T-helper 2 cell treated with Interferon-gamma antibody and Interleukin-4, amounts not matched to agents 5 μg/mL and 100 μg/mL, for 36 hours (primary cell): ENCODE measurements at places on chromosomes 13 and 19.

- H3K4me1 ChIP-seq: no peaks in the 10 kb centered on the region
- no peak overlapping the region for H3K4me3 ChIP-seq
- no peak for DNase-seq
- peaks cover 2% of the 10 kb centered on the region for H3K27me3 ChIP-seq
- no peak overlapping the region for H3K27ac ChIP-seq
Measured at GRCh38 chr13:30892966-30893365, 13.1 kb upstream of the MEDAG start.

- no peaks in the 10 kb centered on the region for H3K36me3 ChIP-seq
- peaks cover 6% of the 10 kb centered on the region for H3K4me1 ChIP-seq
- peak overlapping the region; percentile 78 for H3K27ac ChIP-seq
- no peak overlapping the region for H3K4me3 ChIP-seq
- no peak for DNase-seq
- no peaks in the 10 kb centered on the region for H3K27me3 ChIP-seq
Measured at GRCh38 chr19:10896851-10897526, 25.6 kb downstream of the CARM1 start.

GRCh38 chr19:4366666-4367335, 23.4 kb downstream of the MPND start:
- peak overlapping the region; percentile 49 for H3K27ac ChIP-seq
- no peak overlapping the region for H3K4me3 ChIP-seq
- H3K27me3 ChIP-seq: no peaks in the 10 kb centered on the region
- H3K36me3 ChIP-seq: peaks cover 22% of the 10 kb centered on the region
- peaks cover 30% of the 10 kb centered on the region for H3K4me1 ChIP-seq
- no peak for DNase-seq

- peak overlapping the region; percentile 15 for H3K27ac ChIP-seq
- H3K27me3 ChIP-seq: peaks cover 56% of the 10 kb centered on the region
- peak overlapping the region; percentile 60 for H3K4me3 ChIP-seq
- peak; percentile 41 for DNase-seq
Measured at GRCh38 chr13:102402290-102402689, 442 bp upstream of the FGF14 start.

- H3K4me1 ChIP-seq: no peaks in the 10 kb centered on the region
- no peak for DNase-seq
- no peak overlapping the region for H3K4me3 ChIP-seq
- H3K36me3 ChIP-seq: no peaks in the 10 kb centered on the region
- H3K27me3 ChIP-seq: no peaks in the 10 kb centered on the region
Measured at GRCh38 chr19:21593934-21594820, 88.8 kb downstream of the ZNF429 start.

- H3K4me3 ChIP-seq: no peak overlapping the region
- peaks cover 8% of the 10 kb centered on the region for H3K4me1 ChIP-seq
- H3K27ac ChIP-seq: no peak overlapping the region
- DNase-seq: no peak
Measured at GRCh38 chr13:111269508-111269907, 50.9 kb upstream of the TEX29 start.

DNA sequence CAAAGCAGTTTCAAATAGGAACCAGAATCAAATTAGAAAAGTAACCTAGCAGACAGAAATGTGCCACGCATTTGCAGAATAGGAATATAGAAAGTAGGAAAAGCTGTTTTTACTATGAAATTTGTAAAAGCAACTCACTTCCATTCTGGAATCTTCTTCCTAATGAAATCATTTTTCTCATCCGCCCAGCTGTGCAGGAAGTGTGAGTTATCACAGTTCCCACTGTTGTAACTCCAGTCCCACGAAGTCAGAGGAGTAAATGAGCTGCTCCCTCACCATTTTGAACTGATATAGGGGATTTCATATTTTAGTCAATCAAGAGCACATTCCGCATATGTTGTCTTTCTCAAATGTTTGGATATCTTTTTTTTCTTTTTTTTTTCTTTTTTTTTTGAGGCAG, 230.8 kb downstream of the TBC1D4 start:
- no peaks in the 10 kb centered on the region for H3K4me1 ChIP-seq
- no peak overlapping the region for H3K4me3 ChIP-seq
- H3K27me3 ChIP-seq: peaks cover 31% of the 10 kb centered on the region
- no peaks in the 10 kb centered on the region for H3K36me3 ChIP-seq
- no peak for DNase-seq

DNA sequence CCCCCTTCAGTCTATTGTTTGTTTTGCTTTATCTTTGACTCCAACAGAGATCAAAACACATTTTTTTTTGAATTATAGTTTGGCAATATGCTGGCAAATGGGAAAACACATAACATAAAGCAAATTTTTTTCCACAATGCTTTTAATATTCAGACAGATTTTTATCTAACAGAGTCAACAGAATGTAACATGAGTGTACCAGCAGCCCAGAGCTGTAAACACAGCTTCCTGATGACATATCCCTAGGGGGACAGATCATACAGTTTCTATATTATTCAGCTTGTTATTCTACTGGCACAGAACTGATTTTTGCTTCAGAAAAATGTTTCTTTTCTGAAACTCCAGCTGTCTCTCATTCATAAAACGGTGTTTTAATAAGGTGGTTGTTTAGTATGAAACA, 168.8 kb downstream of the OLFM4 start:
- H3K4me3 ChIP-seq: no peak overlapping the region
- H3K27ac ChIP-seq: no peak overlapping the region
- H3K4me1 ChIP-seq: no peaks in the 10 kb centered on the region
- H3K27me3 ChIP-seq: peaks cover 3% of the 10 kb centered on the region
- DNase-seq: no peak

DNA sequence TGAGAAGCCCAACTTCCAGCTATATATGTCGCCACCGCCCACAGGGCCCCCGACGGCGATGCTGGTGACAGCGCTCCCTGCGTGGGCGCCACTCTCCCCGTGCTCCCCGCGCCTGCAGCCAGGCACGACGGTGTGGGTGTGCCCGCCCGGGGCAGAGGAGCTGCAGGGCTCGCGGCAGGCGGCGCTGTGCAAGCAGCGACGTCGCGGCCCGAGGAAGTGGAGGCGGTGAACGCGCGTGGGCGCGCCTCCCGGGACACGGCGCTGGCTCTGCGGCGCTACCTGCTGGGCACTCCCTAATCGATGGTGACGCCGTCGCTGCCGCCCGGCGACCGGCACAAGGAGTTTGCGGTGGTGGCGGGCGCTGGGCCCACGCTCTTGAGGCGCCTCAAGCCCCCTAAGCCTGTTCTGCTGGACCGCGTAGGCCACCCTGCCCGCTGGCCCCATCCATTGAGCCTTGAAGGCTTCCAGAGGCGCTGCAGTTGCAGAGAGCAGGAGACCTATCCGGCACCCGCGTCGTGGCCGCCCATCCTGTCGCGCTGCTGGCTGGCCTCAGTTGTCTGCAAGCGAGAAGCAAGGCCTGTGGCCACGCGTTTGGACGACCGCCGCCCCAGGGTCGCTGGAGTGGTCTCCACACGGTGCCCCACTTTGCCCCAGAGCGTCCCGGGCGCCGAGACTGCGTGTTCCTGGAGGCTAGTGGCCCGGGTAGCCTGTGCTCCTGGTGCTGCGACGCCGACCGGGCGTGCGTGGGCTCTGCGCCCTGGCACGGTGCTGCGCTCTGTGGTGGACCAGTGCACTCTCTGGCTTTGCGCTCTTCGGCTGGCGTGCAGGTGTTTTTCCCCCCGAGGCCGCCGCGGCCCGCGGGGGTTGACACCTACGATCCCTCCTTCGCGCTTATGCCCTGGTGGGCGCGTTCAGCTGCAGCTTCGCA, 23.1 kb downstream of the LRFN3 start:
- DNase-seq: peak; percentile 83
- H3K4me3 ChIP-seq: no peak overlapping the region
- H3K36me3 ChIP-seq: peaks cover 2% of the 10 kb centered on the region
- no peak overlapping the region for H3K27ac ChIP-seq
- peaks cover 5% of the 10 kb centered on the region for H3K4me1 ChIP-seq

- no peaks in the 10 kb centered on the region for H3K36me3 ChIP-seq
- H3K4me1 ChIP-seq: no peaks in the 10 kb centered on the region
- no peaks in the 10 kb centered on the region for H3K27me3 ChIP-seq
- DNase-seq: no peak
- H3K4me3 ChIP-seq: no peak overlapping the region
Measured at GRCh38 chr13:64704121-64704649, 2526.0 kb downstream of the PCDH9 start.
